Calu3 (cell line): ENCODE measurements at places on chromosomes 3 and 15. TPM values are rescaled to one million over a fixed set of nuclear protein-coding genes. Genes with fewer than 3 reads are reported as not detected.

SH3GL3 gene
- total RNA-seq: 0.24 and 0.61 TPM in 2 replicates

GHSR gene
- not detected in 2 replicates for total RNA-seq

IL12A gene
- total RNA-seq: 1.0 and 3.6 TPM in 2 replicates

B3GALNT1 gene
- 25.1 and 31.1 TPM in 2 replicates for total RNA-seq

PDZRN3 gene
- total RNA-seq: not detected in 2 replicates

GOLGA6L10 gene
- total RNA-seq: 0.88 and 1.4 TPM in 2 replicates

MELTF gene
- 29.8 and 39.0 TPM in 2 replicates for total RNA-seq

MYO5C gene
- total RNA-seq: 48.1 and 48.4 TPM in 2 replicates

ROPN1 gene
- total RNA-seq: not detected in 2 replicates

PROS1 gene
- total RNA-seq: 1.3 and 2.6 TPM in 2 replicates

DLL4 gene
- not detected in 2 replicates for total RNA-seq

GRCh38 chr15:75694241-75695182, 18.1 kb downstream of the CSPG4 start:
- peaks cover 17% of the 10 kb centered on the region for H3K4me1 ChIP-seq
- H3K27me3 ChIP-seq: peaks cover 70% of the 10 kb centered on the region
- peak; percentile 78 for DNase-seq
- H3K36me3 ChIP-seq: peaks cover 5% of the 10 kb centered on the region

DNA sequence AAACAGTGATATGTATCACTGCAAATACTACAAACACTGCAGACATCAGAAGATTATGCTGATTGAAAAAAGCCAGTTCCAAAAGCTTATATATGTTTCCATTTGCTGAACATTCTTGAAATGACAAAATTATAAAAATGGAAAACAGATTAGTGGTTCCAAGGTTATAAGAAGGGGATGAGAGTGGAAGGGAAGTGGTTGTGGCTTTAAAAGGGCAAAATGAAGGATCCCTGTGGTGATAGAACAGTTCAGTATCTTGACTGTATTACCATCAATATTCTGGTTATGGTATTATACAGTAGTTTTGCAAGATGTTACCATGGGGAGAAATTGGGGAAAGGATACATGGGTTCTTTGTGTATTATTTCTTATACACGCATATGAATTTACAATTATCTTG, 77.8 kb downstream of the DZIP3 start:
- H3K27me3 ChIP-seq: no peaks in the 10 kb centered on the region
- H3K36me3 ChIP-seq: no peaks in the 10 kb centered on the region
- no peak for DNase-seq

DNA sequence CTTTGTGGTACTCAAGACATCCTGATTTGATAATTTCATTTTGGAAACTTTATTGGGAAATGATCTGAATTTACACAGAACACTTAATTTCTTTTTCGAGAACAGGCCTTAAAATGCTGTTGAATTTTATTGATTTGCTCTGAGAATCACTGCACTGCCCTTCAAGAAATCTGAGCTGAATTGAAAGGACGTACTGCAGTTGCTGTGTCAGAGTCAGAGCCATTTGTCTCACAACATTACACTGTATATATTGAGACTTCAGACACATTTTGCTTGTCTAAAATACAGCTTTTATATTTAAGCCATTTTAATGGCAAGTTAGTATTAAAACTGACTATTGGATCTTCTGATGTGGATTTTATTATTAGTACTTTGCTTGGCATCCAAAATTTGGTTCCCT, 504.1 kb downstream of the NLGN1 start:
- DNase-seq: no peak
- no peaks in the 10 kb centered on the region for H3K27me3 ChIP-seq
- no peak overlapping the region for H3K4me3 ChIP-seq
- H3K27ac ChIP-seq: no peak overlapping the region

DNA sequence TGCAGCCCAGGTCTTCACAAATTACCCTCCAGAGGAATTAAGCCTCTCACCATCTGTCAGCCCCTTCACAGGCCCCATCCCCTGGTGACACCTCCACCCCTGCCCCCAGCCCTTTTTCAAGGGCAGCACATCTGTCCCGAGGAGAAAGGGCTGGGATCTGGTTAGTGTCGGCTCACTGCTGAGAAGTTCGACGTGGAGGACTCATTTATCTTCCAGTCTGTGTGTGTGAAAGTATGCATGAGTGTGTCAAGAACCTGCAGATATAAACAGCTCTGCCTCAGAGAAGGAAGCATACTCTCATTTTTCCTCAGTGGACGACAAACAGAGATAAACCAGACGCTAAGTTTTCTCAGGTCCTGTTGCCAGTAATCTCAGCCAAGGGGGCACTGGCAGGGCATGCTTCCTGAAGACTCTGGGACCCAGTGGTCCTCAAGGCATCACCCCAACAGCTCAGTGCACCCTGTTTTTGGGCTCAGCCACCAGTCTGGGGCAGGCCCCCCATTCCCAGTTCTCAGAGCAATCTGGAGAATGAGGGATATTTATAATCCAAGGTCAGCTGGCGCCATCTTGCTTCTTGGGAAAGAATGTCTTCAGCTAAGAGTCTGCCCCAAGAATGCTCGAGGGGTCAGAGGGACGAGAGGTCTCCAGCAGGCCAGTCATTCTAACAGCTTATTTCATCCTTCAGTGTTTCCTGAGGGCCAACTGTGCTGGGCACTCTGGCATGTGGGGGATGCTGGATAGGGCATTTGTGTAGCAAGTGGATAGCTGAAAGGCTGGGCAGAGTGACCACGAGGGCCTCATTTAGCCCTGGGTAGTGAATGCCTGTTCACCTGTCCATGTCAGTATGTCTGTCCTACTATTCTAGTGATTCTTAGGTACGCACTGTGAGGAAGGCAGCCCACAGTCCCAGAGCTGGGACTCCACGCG, 73.6 kb downstream of the ADCY5 start:
- no peaks in the 10 kb centered on the region for H3K36me3 ChIP-seq
- no peak for DNase-seq
- peaks cover 51% of the 10 kb centered on the region for H3K27me3 ChIP-seq
- no peaks in the 10 kb centered on the region for H3K4me1 ChIP-seq
- no peak overlapping the region for H3K4me3 ChIP-seq
- no peak overlapping the region for H3K27ac ChIP-seq

DNA sequence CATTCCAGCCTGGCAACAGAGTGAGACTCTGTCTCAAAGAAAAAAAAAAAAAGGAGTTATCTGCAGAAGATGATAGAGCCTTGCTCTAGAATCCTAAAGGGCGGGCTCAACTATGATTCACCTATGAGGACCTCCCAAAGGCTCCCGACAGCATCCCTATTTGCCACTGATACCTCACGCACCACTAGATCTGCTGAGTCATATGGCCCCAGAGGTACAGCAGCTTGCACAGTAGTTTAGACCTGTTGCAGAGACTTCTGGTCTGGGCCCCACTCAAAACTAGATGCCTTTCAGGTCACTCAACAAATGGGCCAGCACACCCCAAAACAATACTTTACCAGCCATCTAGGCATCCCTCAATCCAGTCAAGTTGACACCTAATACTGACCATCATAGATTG, 38.1 kb upstream of the PTX3 start:
- no peaks in the 10 kb centered on the region for H3K36me3 ChIP-seq
- no peak overlapping the region for H3K27ac ChIP-seq
- DNase-seq: no peak
- no peaks in the 10 kb centered on the region for H3K4me1 ChIP-seq

DNA sequence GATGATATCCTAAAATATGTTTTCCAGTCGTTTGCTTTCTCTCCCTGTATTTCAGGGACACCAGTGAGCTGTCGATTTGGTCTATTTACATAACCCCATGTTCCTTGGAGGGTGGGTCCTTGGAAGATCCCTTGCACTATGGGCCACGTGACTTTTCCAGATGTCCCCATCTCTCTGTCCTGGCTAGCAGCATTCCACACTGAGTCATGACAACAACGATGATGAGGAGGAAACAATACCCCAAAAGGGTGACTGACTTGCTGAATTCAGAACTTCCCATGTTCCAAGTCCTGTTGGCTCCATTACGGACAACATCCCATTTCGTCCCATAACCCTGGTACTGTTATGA, 134.3 kb downstream of the NSMCE3 start:
- no peaks in the 10 kb centered on the region for H3K4me1 ChIP-seq
- no peak overlapping the region for H3K27ac ChIP-seq
- H3K27me3 ChIP-seq: no peaks in the 10 kb centered on the region

DNA sequence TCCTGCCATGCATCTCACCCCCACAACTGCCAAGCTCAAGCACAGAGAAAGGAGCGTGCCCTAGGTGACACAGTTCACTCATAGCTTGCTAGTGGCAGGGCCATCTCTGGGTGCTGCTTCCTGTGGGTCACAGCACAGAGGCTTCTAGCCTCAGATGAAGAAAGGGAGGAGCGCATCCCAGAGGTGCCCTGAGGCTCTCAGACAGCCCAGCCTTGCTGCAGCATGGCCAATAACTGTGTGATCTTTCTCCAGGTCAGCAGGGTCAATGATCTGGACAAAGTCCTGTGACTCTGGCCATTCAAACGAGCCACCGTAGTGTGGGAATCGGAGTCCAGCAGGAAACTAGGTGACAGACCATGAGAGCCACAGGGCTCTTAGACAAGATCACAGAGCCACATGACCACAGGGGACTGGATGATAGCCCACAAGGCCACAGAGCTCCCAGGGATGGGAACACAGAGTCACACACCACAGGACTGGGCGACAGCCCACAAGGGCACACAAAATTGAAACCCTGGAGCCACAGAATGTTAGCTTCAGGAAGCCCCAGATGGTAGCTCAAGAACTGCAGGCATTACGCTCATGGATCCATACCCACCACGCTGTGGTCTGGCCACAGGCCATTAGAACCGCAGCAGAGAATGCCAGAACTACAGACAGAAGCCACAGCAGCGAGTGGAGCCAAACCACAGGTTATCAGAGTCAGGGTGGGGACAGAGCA, 25.9 kb upstream of the GRIP2 start:
- H3K4me3 ChIP-seq: no peak overlapping the region
- peaks cover 60% of the 10 kb centered on the region for H3K27me3 ChIP-seq
- H3K4me1 ChIP-seq: peaks cover 7% of the 10 kb centered on the region
- peak; percentile 12 for DNase-seq
- H3K27ac ChIP-seq: no peak overlapping the region
- peaks cover 3% of the 10 kb centered on the region for H3K36me3 ChIP-seq

DNA sequence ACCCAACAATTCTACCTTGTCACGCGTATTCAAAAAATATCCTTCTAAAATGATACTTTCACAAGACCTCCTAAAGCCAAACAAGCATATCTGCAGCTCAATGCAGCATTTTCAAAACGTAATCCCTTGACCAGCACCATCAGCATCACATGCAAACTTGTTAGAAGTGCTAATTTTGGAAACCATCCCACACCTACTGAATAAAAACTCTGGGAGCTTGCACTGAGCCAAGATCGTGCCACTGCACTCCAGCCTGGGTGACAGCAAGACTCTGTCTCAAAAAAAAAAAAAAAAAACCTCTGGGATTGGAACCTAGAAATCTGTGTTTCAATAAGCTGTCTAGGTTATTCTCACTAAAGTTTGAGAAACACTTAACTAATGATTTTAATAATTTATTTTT, 223.3 kb upstream of the CCDC54 start:
- H3K27ac ChIP-seq: no peak overlapping the region
- no peak overlapping the region for H3K4me3 ChIP-seq
- H3K4me1 ChIP-seq: no peaks in the 10 kb centered on the region
- no peaks in the 10 kb centered on the region for H3K27me3 ChIP-seq
- no peaks in the 10 kb centered on the region for H3K36me3 ChIP-seq

DNA sequence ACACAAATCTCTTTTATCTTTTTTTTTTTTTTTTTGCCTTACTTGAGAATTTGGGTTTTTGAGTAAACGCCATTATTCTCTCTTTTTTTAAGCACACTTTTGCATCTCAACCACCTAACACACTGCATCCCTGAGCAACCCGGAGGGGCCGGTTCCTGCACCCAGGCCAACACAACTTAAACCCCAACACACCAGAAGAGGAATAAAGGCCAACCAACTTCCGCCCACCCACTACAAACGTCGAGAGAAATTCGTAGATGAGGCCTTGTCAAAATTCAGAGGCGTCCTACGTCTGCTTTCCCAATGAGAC, 389 bp upstream of the CCNB2 start:
- DNase-seq: no peak
- H3K4me3 ChIP-seq: peak overlapping the region; percentile 100
- H3K27ac ChIP-seq: peak overlapping the region; percentile 73
- H3K27me3 ChIP-seq: no peaks in the 10 kb centered on the region

DNA sequence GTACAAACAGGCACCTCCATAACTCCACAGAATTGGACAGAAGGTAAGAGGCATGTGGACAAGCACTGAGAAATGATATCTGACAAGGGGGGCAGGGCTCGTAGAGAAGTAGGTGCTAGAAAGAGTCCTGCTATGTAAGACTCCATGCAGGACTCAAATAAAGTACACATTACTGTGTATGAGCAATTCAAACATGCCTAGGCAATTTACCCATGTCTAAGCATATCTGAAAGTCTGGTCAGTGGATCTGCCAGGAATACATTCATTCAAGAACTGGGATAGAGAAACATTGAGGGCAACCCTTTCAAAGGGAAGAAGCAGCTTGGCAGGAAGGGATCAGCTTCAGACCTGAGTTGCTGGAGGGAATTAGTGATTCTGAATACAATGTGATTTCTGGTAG, 174.1 kb upstream of the MCTP2 start:
- no peaks in the 10 kb centered on the region for H3K27me3 ChIP-seq
- no peaks in the 10 kb centered on the region for H3K36me3 ChIP-seq
- no peak overlapping the region for H3K27ac ChIP-seq

- DNase-seq: no peak
- no peak overlapping the region for H3K4me3 ChIP-seq
- H3K36me3 ChIP-seq: no peaks in the 10 kb centered on the region
- no peaks in the 10 kb centered on the region for H3K4me1 ChIP-seq
- H3K27me3 ChIP-seq: no peaks in the 10 kb centered on the region
- H3K27ac ChIP-seq: no peak overlapping the region
Measured at GRCh38 chr3:13998831-13999230, 119.0 kb upstream of the WNT7A start.
